ENCODE measurements at places on chromosomes 1 and 21.
A peak's percentile ranks its signal among the peaks of the same experiment; 100 is the strongest.

- peak; percentile 38 for DNase-seq
These were observed 160.0 kb downstream of the PRDM2 start for GRCh38 chr1:13860031-13860430.

- no peak for DNase-seq
These were observed 199.1 kb downstream of the SLC45A1 start for GRCh38 chr1:8516793-8517556.

DNA sequence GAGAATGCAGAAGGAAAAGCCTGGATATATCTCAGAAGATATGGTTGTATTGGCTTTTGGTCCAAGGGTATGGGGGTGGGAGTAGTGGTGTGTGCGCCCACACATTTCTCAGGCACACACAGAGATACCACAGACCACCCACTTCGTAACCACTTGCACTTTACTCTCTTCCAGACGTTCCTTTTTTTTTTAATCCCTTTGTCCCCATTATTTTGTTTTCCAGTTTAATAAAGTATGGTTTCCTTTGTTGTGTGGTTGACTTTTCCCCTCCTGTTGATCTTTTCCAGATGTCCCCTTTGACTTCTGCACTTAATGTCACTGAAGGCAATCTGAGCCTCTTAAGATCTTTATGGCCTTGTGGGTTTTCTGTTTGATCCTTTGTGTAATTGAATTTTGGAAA, 10.5 kb upstream of the TARS2 start:
- DNase-seq, result no peak

DNA sequence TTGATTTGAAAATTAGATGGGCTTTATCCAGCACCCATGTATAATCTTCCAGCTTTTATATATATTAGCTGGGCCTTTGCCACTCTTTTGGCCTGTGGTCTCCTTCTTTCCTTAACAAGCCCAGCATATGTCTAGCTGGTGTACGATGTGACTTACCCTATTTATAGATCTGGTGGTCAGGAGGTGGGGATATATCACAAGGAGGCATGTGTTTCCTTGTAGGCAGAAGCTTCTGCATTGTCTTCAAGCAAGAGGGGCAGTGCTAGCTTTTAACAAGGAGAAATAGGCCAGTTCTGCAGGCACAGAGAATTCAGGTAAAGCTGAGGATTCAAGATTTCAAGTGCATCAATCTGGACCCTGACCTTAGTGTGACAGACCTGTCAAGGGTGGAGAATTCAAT, 38.0 kb upstream of the DNASE2B start:
- no peak for DNase-seq

DNA sequence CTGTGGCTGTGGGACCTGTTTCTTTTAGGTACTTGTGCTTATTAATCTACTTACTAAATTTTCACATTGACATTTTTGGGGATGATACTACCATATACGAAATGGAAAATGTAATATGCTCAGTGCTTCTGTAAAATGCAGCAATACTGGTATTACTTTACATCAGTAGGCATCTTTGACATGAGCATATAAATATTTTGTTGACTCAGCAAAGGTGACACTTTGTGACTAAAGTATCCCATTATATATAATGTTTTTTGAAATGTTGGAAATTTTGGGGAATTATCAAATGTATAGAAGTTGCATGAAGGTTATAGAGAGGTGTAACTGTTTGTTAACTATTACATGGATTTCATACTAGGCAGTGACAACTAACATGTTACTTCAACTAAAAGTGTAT, 2.3 kb upstream of the FAM177B start:
- no peak for DNase-seq

GRCh38 chr1:184753608-184754475, 816 bp downstream of the EDEM3 start:
- peak; percentile 31 for DNase-seq

DNA sequence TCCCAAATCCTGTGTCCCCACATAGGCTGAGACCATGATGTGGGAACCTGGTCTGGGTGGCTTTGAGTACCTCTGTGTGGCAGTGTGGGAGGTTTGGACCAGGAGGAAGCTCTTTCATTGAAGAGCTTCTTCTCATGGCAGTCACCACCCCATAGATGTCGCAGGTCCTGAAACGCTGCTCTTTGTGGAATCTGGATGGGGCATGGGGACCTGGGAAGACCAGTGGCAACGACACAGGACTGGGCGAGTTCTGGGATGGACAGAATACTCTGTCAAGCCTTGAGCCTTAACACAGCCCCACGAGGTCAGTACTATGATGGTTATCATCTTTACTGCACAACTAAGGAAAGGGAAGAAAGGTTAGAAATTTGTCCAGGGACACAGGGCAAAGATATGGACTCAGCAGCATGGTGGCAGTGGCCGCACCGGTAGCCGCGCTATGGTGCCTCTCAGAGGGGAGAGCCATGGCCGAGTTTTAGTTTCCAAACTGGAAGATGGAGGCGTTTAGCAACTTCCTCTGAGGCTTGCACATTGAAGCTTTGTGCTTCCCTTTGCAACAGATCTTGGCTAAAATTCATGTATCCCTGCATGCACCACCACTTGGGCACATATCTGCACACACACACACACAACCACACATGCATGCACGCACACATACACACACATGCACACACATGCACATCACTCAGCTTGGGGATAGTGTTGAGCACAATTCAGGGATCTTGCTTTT, 117.7 kb upstream of the C1orf174 start:
- no peak for DNase-seq

- no peak for DNase-seq
These were observed 51.3 kb downstream of the UBE4B start for GRCh38 chr1:10084045-10084444.

GRCh38 chr1:204889681-204890383, 19.2 kb downstream of the NFASC start:
- no peak for DNase-seq

DNA sequence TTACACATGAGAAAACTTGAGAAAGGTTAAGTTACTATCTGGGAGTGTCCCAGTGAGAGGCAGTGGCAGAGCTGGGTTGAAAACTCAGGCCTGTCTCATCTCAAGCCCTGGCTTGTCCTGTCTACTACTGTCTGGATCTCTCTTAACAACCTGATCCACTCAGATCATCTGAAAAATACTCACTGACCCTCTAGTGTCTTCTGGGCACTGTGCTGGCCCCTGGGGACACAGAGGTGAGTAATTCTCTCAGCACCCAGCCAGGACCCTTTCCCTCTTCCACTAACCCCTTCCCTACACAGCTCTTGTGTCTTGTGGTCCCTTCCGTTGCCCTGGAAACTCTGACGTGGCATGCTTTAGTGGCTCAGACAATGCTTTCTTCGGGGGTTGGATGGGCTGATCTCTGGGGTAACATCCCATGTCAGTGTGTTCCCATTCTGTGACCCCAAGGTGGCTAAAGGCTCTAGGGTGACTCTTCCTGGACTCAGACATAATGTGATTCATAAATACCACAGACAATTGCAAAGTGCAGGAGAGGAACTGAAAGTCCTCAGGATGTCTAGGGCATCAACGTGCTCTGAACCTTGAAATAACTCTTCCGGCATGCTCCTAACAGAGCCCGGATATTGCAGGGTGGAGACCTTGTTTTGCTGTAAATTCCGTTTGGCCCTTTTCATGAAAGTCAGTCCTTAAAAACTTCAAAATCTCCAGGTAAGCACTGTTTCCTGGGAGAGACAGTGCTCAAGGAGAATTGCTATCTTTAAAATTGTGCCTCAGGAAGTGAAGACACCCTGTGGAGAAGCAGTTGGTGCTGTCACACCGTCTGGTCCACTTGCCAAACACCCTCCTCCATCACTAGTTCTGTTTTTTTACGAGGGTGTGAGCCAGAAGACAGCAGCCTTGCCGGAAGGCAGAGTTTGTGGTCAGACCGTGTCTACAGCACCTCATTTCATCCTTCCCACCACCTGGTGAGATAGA, 4.0 kb downstream of the SHISAL2A start:
- DNase-seq, result no peak

Data from LoVo (cell line).